Vagina (tissue), 2 donors: ENCODE measurements at places on chromosomes 5 and 9.

DNA sequence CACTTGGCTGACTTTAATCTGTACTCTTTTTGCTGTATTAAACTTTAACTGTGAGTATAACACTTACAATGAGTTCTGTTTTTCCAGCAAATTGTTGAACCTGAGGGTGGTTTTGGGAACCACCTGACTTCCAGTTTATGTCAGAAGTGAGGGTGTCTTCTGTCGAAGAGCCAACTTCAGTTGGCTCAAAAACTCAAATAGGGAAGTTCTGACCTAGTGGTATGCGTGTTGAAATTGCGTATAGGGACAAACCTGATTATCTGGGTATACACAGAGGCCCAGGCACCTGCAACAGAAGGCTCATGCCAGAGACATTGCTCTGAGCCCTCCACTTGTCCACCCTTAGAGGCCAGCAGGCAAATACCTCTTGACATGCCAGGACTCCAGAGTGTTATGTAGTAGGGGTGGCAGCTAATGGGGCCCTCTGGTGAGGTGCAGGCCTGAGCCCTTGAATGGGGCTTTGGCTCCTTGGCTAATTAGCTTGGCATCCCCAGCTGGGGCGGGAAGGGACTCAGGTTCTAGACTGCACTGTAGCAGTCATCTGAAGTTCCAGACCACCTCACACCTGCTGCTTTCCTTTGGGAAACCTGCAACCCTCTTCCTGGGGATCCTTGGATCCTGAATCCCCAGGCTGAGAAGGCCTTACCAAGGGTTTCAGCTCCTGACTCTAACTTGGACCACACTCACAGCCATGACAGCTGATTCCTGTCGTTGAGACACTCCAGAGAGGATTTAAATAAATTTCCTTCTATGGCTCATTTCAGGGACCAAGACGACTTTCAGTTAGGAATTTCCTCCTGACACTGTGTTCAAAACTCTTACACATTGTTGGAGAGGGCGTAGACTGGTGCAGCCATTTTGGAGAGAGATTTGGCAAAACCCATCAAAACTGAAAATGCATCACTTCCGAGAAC lies 189.6 kb downstream of the HSPA4 start:
- no peak for DNase-seq

GRCh38 chr5:98556712-98557111 lies 216.8 kb upstream of the RGMB start:
- DNase-seq: no peak

- no peak for DNase-seq
Observed at GRCh38 chr5:92380069-92380770, 997.1 kb upstream of the ARRDC3 start.

- DNase-seq: no peak
Observed at GRCh38 chr5:88845081-88845697, 37.8 kb downstream of the MEF2C start.

DNA sequence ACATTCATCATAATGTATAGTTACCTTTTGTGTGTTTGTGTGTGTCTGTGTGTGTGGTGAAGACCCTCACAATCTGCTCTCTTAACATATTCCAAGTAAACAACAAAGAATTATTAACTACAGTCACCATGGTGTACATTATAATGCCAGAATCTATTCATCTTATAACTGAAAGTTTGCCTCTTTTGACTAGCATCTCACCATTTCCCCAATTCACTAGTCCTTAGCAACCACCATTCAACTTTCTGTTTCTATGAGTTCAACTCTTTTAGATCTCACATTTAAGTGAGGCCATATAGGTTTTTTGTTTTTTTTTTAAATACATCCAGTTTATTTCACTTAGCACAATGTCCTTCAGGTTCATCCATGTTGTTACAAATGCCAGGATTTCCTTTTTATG lies 83.6 kb downstream of the SMC2 start:
- no peak for DNase-seq

DNA sequence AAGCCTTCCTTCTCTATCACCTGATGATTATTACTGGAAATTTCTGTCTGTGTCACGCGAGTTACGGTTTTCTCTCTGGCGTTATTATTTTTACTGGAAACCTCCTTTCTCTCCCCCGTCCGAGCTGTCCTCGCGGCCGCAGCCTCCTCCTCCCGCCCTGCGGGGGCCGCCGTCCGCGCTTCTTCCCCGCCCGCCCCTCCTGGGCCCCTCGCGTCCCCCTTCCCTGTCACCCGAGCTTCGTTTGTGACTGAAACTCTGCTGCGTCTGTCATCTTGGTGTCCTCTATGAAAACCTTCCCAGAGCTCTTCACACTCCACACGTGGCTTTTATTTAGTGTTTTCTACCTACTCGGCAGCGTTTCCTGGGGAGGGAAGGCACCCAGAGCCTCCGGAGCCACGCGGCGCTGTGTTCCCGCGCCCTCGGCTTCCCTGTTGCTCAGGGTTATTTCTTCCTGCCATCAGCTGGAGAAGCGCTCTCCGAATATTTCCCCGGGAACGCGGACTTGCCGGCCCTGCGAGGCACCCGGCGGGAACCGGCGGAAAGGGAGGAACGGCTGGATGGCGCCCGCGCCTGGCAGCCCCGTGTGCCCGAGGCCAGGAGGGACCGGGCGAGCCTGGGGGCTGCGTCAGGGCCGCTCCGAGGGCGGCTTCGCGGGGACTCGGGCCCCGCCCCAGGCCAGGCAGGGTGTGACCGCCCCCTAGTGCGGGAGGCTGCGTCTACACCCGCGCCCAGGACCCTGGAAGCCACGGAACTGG lies 33.9 kb downstream of the TRIP13 start:
- no peak for DNase-seq

DNA sequence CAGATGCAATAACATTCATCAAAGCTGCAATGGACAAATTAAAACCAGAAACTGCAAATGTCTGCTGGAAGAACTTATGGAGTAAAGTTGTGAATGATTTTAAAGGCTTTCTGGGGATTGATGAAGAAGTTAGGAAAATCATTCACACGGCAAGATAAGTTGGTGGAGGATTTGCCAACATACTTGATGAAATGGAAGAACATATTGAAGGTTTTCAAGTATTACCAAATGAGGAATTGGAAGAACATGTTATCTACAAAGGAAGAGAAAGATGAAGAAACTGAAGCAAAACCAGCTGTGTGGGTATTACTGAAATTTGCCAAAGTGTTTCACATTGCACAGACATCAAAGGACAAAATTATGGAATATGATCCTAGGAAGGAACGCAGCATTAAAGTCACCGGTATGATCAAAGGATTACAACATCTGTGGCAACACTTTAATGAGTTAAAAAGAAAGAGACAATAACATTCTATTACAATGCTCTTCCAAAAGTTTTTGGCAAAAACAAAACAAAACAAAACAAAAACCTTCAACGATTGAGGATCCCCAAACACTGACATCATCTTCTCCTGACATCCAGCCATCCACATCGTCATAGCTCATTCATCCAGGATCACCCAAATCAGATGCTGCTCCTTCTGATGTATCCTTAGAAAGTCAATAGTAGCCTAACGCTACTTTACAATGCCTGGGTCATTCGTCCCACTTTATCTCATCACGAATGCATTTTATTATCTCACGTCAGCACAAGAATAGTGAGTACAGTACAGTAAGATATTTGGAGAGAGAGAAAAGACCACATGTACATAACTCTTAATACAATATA lies 61.3 kb upstream of the SMC5 start:
- DNase-seq: no peak

GRCh38 chr9:133351908-133352634 lies 4.1 kb downstream of the RPL7A start:
- no peak for DNase-seq

DNA sequence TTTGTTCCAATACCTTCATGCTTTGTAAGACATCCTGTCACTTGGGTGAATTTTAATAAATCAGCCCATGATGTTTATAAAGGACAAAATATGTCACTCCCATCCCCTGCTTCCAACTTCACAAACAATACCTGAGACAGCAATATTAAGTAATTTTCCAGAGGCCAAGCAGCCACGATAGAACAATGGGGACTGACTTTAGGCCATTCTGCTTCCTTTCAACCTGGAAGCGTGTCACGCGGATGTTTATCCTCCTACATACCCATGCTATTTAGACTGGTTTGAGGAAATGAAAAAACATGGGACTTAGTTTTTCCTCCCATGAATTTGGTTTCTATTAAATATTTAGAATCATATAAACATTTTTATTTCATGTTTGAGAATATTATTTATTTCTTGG lies 82.9 kb downstream of the GRAMD2B start:
- DNase-seq: no peak

- DNase-seq: no peak
Observed at GRCh38 chr5:16296946-16297345, 117.4 kb upstream of the MARCHF11 start.

- DNase-seq: no peak
Observed at GRCh38 chr5:150434464-150434863, 15.1 kb downstream of the RPS14 start.

- no peak for DNase-seq
Observed at GRCh38 chr5:168311061-168311566, 19.7 kb downstream of the WWC1 start.

- DNase-seq: no peak
Observed at GRCh38 chr5:37375091-37375490, 4.0 kb upstream of the WDR70 start.

DNA sequence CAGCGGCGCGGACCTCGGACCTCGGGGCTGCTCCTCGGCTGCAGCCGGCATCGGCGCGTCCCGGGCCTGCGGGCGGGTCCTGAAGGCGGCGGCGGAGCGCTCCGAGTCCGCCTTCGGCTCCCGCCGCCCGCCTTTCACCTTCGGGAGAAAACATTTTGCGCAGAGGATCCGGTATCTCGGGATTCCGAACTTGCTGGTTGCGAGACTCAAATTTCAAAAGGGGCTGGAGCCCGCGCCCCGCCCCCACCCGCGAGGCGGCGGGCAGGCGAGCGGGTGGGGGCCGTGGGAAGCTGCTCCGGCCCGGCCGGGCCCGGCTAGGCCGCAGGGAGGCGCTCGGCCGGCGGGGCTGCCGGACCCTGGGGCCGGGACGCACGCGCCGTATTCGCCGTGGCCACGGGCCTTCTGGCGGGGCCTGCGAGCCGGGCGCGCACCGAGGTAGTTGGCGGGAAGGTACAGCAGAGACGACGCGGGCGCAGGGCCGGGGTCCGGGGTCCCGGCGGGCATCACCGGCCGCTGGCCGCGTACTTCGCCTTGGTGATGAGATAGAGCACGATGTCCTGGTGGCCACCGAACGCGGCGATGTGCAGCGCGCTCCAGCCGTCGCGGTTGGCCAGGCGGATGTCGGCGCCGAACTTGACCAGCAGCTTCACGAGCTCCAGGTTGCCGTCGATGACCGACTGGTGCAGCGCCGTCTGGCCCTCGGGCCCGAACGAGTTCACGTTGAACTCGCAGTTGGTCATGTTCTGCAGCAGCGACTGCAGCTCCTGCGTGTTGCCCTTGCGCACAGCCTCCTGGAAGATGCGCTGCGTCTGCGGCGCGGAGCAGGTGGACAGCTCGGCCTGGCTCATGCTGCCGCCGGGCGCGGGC lies 757 bp downstream of the NRARP start:
- no peak for DNase-seq

DNA sequence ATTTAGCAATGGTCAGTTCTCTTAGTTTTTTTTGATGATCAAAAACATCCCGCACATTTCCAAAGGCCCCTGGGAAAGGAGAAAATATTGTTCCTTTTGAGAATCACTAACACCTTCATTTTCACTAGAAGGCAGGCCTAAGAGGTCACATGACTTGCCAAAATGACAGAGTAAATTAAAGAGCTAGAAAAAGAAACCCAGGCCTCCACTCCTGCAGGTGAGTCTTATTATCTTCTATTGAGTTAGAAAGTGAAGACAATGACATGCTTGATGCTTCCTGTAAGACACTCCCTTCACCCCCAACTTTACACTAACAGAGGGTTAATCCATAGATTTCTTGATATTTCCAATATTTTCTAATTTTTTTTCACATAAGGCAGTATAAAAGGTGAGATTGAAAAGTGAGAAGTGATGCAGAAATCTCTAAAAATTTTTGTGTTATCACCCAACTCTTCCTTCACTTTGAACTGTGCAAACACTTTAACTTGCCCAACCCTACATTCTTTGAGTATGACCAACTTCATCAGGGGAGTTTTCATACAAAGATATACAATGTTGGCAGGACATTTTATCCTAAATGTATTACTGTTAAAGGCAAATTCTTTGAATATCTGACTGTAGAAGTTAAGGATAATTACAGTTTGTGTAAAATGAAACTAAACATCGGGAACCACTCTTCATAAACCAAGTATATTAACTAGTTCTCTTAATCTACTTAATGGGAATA lies 57.1 kb downstream of the SUB1 start:
- no peak for DNase-seq

GRCh38 chr9:70987986-70988385 lies 133.4 kb downstream of the TRPM3 start:
- no peak for DNase-seq

- DNase-seq: no peak
Observed at GRCh38 chr5:111068213-111068612, 3.3 kb upstream of the TSLP start.

- no peak for DNase-seq
Observed at GRCh38 chr5:135045488-135045887, 11.5 kb upstream of the PITX1 start.

DNA sequence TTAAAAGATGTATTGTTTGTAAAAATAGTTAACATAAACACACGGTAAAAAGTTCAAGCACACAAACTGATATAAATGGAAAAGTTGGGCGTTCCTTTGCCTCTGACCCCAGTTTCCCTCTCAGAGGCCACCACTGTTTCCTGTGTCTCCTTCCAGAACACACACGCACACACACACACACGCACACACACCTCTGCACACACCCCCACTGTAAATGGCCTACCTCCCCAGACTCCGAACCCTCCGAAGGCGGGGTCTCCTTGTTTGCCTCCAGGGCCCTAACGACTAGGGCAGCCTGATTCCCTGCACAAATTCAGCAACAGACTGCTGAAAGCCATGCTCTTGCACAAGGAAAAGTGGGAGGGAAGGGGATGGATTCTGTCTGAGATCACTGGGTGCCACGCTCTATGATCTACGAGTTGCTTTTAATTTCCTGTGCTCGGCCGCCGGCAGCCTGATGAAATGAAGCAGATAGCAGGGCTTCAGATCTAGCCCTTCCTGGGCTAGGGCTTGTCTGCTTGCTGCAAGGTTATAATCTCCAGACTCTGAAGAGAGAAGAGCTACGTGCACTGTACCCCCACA lies 184.0 kb upstream of the IL12B start:
- DNase-seq: no peak

DNA sequence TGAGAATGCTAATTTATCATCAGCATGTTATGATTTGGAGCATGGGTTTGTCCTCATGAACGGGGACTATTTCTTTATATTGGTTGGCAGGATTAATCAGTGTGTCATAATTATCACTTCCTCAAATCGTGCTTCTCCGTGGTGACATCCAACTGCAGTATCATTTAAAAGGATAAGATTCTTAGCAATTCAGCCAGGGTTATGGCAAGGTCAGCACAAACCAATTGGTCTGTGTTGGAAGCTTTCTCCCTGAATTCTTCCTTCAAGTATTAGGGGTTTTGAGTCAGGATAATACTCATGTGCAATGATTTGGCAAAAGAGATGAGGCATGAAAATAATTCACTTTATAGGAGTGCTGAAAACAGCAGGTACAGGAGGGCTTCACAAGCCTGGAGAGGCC lies 5.5 kb upstream of the CAMLG start:
- DNase-seq: no peak

- no peak for DNase-seq
Observed at GRCh38 chr5:78705826-78706225, 57.3 kb upstream of the LHFPL2 start.
